ENCODE measurements at places on chromosomes 3 and 15.
A peak's percentile ranks its signal among the peaks of the same experiment; 100 is the strongest.

GRCh38 chr3:150365132-150365604 is 42.9 kb upstream of the TSC22D2 start:
- peak; percentile 86 for DNase-seq

DNA sequence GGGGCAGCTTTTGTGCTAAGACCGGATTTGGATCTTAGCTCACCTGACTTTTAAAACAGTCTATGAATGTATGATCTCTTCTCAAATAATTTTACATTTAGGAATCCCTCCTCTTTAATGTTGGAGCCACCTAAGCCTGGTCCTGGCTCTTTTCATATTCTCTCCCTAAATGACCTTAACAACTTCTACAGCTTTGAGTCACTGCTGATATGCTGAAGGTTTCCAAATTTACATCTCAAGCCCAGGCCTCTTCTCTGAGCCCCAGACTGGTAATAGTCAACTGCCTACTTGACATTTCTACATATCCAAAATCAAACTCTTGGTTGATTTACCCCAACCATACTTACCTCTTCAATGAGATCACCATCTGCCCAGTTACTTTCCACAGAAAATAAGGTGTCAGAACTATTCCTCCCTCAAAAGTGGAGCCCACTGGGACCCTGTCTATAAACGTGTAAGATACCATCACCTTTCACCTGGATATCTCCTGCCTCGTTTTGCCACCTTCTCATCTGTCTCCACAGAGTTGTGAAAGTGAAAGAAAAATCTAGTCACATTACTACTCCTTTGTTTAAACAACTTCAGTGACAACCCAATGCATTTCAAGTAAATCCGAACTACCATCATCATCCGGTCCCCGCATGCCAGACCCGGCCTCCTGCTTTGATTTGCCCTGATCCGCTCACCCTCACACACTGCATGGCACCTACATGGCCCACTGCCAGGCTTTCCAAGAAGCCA is 48.8 kb downstream of the UBP1 start:
- no peak for DNase-seq

DNA sequence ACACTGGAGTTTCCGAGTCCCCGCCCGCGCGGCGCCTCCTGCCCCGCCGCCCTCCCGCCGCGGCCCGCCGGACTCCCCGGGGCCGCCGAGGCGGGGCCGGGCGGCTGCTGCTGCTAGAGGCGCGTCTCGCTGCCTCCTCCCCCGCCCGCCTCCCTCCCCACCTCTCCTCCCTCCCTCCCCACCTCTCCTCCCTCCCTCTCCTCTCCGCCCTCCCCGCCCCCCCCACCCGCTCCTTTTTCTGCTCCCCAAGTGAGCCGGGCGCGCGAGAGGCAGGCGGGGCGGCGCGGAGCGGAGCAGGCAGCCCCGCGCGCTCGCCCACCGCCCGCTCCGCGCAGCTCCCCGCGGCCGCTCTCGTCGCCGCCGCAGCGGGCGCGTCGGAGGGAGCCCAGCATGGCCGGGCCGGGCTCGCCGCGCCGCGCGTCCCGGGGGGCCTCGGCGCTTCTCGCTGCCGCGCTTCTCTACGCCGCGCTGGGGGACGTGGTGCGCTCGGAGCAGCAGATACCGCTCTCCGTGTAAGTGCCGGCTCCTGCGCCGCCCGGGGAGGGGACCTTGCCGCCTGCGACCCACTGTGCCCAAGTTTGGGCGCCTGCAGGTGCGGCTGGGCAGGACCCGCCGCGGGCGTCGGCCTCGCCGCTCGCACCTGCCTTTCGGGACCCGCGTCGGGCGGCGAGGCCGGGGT is at the start of gene CACNA2D3:
TSS of gene CACNA2D3 (plus strand) at position 229 of the 679 bp plus-strand sequence.
- DNase-seq = no peak

DNA sequence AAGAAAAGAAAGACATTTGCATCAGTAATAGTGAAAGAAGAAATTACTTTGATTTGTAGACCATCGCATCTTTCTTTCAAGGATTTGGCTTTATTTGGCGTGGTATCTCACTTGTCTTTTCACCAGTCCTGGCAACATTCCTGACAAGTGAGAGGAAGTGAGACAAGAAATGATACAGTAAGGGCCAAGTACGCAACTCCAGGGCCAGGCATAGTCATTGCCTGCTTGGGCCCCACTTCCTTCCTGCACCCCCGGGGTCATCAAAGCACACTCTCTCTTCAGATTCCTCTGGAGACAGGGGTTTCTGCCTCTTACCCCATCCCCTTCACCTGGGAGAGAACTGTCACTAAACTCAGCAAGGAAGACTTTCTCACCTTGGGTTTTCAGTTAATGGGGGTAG is 55.1 kb downstream of the CD47 start:
- DNase-seq = no peak

DNA sequence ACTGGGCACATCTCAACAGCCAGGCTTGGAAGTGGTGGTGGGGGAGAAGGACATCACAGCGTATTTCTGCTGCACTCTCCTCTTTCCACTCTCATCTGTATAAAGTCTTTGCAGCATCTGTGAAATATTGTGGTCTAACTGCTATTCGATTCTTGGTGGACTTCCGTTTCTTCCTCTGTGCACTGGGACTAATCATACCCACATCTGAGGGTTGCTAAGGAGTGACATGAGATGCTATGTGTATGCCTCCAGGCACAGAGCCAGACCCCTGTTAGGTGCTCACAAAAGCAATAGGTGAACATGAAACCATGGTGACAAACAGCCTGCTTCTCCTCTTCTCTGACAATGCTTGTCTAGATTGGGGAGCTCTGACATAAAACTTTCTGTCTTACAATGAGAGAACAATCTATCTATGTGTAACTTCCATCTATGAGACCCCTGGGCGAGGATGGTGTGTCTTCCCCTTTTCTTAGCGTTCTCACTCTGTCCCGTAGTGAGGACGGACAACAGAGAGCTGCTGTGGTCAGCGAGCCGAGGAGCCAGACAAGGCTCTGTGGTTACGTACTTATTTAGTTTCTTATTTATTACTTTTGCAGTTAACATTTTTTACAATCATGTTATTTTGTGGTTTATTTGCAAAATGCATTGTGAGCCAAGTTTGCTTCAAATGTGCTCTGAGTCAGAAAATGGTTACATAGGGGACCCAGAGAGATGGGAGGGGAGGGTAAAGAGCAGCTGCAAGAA is 196.7 kb upstream of the TPRG1 start:
- DNase-seq = no peak

GRCh38 chr3:94101860-94102259 is 39.0 kb downstream of the NSUN3 start:
- no peak for DNase-seq

DNA sequence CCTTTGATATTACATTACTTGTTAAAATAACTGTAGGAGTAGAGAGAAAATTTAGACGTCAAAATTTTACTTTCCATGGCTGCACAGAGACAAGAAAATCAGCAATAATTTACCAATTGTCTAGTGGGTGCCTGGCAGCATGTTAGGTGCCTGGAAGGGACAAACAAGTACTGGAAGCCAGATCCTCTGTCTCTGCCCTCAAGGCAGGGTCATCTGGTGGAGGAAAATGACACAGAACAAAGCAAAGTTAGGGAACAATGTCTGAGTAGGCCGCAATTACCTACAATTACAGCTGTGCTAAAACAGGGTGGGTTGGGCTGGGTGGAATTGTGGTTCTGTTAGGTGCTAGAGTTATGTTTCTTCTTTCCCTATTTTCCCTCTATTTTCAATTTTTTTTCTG is 7.4 kb downstream of the CCDC174 start:
- no peak for DNase-seq

GRCh38 chr15:93076217-93076616 is 12.8 kb downstream of the RGMA start:
- DNase-seq = no peak

- no peak for DNase-seq
Measured at GRCh38 chr3:64917914-64918453, 230.2 kb upstream of the ADAMTS9 start.

- DNase-seq = no peak
Measured at GRCh38 chr3:171013822-171014748, 12.4 kb downstream of the SLC2A2 start.

- DNase-seq = no peak
Measured at GRCh38 chr15:78768096-78768495, 43.2 kb downstream of the ADAMTS7 start.

GRCh38 chr3:158333736-158334135 is 223.8 kb downstream of the RSRC1 start:
- no peak for DNase-seq

DNA sequence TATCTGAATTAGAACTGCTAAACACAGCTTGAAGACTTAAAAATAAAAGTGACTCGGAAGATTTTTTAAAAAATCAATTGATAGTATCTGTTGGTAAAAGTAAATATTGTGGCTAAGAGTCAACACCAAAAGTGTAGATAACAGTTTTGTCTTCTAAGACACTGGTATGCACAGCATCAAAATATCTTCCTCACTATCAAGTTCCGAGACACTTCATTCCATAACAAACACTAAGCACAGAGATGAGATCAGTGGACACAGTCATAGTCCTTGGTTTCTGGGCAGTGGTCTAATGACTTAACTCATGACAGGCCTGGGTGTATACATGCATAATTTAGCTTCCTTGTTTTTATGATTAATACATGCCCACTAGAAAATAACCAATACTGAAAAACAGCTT is 63.2 kb downstream of the PXYLP1 start:
- no peak for DNase-seq

- DNase-seq = no peak
Measured at GRCh38 chr15:73287019-73287418, 81.7 kb downstream of the HCN4 start.

DNA sequence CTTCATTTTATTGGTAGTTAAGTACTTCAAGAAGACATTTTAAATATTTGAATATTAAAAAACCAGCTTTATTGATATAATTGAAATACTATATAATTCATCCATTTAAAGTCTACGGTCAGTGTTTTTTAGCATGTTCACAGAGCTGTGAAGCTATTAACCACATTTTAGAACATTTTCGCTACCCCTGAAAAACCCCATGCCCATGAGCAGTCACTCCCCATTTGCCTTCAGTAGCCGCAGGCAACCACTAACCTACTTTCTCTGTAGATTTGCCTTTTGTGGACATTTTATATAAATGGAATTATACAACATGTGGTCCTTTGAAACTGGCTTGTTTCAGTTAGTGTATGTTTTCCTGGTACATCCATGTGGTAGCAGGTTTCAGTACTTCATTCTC is 55.7 kb downstream of the GPR171 start:
- no peak for DNase-seq

- peak; percentile 61 for DNase-seq
Measured at GRCh38 chr3:107117922-107118536, 259.2 kb upstream of the CCDC54 start.

DNA sequence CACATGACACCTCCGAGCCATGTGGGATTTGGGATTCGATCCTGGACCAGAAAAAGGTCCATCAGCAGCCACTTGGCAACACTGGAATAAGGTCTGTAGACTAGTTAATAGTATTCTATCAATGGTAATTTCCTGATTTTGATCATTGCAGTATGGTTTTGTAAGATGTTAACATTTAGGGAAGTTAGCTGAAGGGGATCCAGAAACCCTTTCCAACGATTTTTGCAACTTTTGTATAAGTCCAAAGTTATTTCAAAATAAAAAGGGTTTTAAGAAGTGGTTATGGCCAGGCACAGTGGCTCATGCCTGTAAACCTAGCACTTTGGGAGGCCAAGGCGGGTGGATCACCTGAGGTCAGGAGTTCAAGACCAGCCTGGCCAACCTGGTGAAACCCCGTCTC is 10.2 kb downstream of the BDH1 start:
- DNase-seq = no peak

- DNase-seq = no peak
Measured at GRCh38 chr3:40719660-40720287, 195.0 kb downstream of the ZNF621 start.

DNA sequence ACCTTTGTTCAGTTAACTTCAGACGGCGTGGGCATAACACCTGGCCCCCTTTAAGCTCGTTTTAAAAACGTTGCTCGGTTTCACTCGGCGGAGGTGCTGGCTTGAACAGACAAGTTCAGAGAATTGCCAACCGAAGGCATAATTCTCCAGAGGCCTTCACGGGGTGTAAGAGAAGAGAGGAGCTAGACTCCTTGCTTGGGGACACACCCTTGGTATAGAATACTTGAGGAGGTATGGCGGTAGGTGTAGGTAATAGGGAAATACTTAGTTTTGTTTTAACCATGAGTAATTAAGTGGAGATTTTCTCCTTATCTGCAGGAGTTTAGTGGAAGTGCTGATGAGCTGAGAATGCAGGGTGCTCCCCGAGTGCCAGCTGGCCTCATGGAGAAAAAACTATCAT is 921 bp downstream of the FBXL2 start:
- DNase-seq = no peak

- no peak for DNase-seq
Measured at GRCh38 chr15:90690585-90690984, 26.6 kb upstream of the BLM start.

DNA sequence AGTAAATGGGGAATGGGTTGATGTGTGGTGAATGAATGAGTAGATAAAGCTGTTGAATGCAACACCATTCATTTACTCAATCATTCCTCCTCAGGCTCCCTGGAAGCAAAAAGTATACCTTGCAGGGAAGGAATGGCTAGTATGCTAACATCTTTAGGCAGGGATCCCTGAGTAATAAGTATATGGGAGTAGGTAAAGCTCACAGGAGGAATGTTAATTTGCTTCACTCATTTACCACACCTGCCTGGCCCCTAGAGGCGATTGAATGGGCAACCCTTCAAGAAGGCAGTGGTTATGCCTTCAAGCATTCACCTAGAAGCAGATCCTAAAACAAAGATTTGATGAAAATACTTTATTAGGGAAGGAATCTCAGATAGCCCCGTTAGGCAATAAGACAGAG is 208.7 kb upstream of the GADL1 start:
- no peak for DNase-seq

- no peak for DNase-seq
Measured at GRCh38 chr3:45691842-45692241, 2.6 kb downstream of the SACM1L start.

GRCh38 chr3:121924734-121925133 is 30.5 kb downstream of the SLC15A2 start:
- DNase-seq = no peak

DNA sequence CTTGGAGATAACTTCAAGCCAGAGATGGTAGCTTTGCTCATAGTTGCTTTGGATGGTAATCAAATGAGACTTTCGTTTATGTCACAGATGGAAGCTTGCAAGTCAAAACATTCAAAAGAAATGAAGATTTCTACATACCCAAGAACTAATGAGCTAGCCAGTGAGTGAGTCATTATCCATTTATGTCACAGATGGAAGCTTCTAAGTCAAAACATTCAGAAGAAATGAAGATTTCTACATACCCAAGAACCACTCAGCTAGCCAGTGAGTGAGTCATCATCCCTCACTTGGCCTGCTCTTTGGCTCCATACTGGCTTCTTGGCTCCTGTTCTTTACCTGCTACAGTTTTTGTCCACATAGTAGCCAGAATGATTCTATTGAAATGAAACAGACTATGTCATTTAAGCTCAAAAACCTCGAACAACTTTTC is 559.8 kb upstream of the CBLB start:
- peak; percentile 62 for DNase-seq

All from foreskin melanocyte (primary cell).